ENCODE measurements at places on chromosomes 12 and 14.

- no peak for DNase-seq
Observed at GRCh38 chr14:101966742-101967141, 2.4 kb downstream of the DYNC1H1 start.

DNA sequence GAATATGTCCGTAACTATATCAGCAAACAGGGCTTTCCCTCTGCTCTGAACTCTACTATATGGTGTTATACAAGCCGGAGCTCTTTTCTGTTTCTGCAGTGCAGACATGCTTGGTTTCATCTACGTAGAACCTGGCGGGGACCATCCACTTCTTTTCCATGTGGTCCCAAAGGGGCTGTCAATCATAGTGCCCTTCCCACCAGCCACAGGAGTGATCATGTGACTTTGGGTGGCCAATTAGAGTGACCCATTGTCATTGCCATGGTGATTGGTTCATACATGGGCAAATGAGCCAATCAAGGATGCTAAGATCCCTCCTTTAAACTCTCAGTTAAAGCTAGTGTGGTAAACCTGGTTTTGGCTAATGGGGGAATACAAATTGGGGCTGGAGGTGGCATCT is 281.3 kb downstream of the TMEM132D start:
- DNase-seq = no peak

DNA sequence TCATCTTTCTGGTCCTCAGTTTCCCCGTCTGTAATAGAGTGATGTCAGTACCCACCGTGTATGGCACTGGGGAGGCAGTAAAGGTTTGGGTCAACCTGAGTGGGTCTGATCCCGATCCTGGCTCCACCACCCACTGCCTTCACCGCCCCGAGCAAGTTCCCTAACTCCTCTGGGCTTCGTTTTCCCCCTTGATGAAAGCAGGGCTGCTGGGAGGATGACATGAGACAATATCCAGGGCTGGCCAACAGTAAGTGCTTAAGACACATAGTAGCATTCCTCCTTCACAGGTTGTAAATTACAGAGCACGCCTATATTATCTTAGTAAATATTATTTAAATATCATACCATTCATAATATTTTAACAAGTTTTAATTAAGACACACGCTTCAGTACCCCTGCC is 595 bp downstream of the PLEK2 start:
- no peak for DNase-seq

- no peak for DNase-seq
Observed at GRCh38 chr14:103697206-103697602, 18.0 kb downstream of the XRCC3 start.

GRCh38 chr12:52629281-52630007 is 11.1 kb upstream of the KRT73 start:
- no peak for DNase-seq

DNA sequence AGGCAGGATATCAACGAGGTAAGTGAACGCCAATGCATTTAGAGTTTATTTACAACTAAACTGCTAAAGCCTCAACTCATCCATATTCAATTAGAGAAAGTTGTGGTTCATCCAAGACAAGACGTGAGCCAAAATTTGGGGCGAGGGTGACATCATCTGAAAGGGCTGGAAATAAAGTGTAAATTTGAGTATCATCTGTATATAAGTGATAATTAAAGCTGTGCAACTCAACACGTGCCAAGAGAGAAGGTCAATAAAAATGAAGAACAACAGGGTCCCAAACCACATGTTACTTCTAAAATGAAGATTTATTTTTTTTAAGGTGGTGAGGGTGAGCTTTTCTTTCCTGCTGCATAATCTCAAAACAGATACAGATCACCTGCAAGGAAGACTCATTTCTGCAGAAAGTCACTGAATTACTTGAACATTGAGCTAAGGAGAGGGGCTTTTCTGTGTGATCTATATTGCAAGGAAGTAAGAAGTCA is 203.6 kb downstream of the EFCAB11 start:
- no peak for DNase-seq

- no peak for DNase-seq
Observed at GRCh38 chr14:79466938-79467527, 744.3 kb downstream of the DIO2 start.

- DNase-seq = no peak
Observed at GRCh38 chr12:57461276-57461916, 1.8 kb downstream of the GLI1 start.

DNA sequence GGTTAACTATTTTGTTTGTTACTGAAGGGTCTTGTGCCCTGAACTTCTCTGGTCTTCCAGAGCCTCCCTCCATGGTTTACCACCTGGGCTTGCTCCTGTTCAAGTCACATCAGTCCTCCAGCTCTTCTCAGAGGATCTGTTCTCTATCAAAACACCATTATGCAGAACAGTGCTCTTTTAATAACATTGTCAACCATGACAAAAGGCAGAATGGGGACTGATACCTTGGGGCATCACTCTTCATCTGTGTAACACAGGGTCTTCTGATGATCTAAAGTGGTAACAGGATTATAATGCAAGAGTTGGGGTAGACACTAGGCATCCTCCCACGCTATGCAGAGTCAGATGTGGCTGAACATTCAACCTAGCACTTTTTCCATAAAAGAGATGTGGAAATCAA is 38.4 kb downstream of the ESR2 start:
- DNase-seq = no peak

DNA sequence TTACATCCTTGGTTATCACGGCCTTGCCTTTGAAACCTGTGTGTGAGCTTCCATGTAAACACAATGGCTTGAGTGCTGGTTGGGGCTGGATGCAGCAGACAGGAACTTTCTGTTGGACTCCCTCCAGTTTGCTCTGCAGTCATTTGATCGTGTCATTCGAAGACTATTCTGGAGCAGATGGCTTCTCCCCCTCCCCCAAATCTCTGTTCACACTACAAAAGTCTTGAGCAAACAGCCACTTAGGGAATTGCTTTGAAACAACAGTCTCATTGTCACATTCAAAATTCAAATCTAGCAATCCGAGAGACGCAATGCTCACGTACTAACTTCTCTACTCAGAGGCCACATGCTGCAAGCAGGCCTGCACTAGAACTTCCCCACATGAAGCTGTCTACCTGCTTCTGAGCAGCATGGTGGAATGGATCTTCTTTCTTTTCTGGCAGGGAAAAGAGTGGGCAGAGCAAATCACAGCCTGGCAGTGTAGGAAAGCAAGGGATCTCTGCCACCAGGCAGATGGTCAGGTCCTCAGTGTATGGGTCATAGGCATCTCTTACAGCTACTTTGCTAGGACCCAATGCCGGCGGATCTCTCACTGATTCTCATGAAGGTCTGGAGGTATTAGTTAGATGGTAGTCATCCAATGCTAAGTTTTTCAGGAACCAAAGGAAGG is 214.2 kb downstream of the PPM1H start:
- DNase-seq = no peak

GRCh38 chr14:50501642-50502041 is 30.7 kb downstream of the MAP4K5 start:
- peak; percentile 19 for DNase-seq

- no peak for DNase-seq
Observed at GRCh38 chr14:38174711-38175110, 33.0 kb upstream of the SSTR1 start.

- DNase-seq = no peak
Observed at GRCh38 chr14:68586896-68587751, 205.7 kb downstream of the ZFP36L1 start.

GRCh38 chr12:53500142-53500775 is 824 bp upstream of the TARBP2 start:
- DNase-seq = no peak

DNA sequence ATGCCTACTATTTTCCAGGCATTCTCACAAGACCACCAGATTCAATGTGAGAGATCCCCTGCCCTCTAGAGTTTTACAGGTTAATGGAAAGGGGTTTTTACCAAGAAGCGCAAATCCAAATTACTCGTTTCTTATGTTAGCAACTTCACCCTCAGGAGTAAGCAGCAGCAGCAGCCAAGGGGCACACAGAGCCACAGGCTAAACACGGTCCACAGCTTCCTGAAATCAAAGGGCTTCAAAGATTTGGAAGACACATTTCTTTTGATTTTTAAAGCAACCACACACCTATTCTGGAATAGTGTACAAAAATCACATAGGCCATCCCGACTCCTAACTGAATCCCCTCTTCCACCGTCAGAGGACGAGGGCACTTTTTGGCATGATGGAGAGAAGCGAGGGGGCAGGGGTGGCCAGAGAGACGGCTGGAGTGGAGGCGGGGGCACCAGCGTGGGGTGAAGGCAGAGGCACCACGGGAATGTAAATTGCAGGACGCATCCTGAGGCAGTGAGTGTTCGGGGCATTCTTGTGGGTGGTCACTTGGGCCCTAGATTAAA is 107.0 kb downstream of the ARF6 start:
- no peak for DNase-seq

GRCh38 chr14:77849711-77850110 is 49.8 kb downstream of the ADCK1 start:
- peak; percentile 29 for DNase-seq

DNA sequence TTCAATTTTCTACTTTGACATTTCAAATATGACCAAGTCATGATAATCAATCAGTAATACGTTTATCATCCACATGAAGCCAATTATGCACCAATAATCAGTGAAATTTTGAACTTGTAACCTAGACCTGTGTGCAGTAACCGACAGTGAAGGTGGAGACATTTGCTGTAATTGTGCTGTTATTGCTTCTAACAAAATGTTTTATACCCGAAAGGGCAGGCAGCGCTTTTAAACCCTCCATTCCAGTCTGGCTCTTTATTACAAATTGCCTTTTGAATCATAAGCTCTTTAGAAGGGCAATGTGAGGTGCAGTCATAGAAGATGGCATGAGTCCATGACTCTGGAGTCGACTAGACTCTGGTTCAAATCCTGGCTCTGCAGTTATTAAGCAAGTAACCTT is 135.7 kb downstream of the GXYLT1 start:
- DNase-seq = no peak

DNA sequence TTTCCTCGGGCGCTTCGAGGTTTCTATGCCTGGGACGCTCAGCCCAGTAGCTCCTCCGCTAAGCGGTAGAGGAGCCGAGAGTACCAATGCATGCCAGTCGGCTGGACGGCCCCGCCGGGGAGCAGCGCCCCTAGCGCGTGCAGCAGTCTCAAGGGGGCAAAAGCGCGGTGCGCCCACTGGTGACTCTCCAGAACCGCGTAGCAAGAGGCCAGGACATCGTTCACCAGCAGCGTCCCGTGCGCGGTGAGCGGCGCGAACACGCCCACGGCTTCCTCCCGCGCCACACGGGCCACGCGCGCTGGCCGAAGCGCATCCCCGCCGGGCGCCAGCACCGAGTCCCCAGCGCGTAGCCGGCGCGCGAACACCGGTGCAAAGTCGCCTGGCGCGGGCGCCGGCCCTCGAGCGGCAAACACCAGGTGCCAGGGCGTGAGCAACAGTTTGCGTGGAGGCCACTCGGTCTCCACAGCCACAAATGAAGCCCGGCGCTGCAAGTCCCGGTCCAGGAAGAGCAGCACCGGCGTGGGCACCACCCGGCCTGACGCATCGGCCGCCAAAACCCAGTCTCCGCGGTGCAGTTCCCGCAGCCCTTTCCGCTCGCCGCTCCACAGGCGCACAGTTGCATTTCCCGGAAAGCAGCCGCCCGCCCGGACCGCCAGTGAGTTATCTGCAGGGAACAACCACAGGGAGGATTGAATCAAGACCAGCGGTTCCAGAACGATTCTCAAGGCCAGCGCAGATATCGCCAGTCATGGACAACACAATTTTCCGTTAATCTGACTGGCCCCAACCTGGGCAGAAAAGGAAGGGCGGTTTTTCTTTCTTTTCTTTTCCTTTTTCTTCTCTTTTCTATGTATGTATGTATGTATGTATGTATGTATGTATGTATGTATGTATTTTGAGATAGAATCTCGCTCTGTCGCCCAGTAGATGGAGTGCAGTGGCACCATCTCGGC is 4.5 kb downstream of the DHH start:
- DNase-seq = no peak

- DNase-seq = no peak
Observed at GRCh38 chr12:33752854-33753253, 269.4 kb upstream of the ALG10 start.

DNA sequence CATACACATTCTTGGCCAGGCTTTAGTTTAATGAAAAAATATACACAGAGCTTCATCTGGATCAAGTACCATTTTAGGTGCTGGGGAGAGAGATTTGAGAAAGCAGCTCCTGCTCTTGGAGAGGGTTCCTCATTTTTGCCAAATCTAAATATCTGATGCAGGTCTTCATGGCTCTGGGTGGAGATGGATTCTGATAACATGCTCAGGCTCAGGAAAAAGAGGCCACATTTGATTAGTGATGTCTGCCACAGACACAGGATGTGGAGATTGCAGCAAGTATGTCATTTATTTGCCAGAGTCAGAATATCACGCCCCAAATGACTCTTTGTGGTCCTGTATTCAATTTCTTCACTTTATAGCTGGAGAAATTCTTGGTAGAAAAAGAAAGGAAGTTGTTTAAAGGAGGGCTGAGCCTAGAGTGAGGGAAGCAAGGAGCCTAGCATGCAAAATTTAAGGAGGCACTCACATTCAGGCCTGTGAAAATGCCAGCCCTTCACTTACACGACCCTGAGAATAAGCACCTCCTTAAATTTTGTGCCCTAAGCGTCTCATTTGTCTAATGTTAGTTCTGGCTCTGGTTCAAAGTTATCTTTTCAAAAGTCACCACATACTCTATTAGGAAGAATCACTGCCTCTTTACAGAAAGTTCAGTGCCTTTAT is 492.9 kb upstream of the TBX3 start:
- no peak for DNase-seq

DNA sequence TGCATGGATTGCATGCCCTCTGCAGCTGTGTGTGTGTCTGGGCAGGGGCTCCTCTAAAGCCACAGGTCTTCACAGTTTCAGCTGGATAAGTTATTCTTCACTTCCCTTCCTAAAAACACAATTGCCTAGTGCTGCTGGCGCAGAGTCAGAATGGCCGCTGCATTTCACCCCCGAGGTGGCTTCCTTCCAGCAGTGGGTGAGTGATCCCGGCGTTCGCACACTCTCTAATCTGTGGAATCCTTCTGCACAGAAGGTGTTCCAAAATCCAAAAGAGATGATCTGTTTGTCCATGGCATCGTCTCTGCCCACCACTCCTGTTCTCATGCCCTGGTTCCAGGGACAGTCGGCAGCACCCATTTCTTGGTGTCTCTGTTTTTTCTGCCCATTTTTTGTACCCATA is 340.7 kb downstream of the DPF3 start:
- DNase-seq = no peak

- no peak for DNase-seq
Observed at GRCh38 chr12:108308395-108309085, 30.6 kb downstream of the CMKLR1 start.

DNA sequence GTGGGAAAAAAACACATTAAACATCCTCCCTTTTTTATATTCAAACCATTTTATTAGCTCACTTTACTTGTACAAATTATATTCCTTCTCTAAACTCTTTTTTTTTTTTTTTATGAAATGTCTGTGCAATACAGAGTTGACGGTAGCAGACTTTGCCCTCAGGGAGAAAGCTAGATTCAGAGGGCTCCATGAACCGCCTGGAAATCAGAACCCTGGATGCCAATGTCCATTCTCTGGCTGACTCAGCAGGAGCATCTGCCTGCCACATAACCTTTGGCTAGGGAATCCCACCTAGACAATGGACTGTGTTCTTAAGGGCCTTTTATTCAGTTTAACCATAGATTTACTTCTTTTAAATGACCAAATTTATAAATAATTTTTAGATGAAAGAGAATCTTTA is 467.0 kb downstream of the MDGA2 start:
- DNase-seq = no peak

GRCh38 chr12:126067626-126068329 is 1002.5 kb downstream of the AACS start:
- DNase-seq = no peak
